ENCODE measurements at places on chromosomes 6 and 20.

DNA sequence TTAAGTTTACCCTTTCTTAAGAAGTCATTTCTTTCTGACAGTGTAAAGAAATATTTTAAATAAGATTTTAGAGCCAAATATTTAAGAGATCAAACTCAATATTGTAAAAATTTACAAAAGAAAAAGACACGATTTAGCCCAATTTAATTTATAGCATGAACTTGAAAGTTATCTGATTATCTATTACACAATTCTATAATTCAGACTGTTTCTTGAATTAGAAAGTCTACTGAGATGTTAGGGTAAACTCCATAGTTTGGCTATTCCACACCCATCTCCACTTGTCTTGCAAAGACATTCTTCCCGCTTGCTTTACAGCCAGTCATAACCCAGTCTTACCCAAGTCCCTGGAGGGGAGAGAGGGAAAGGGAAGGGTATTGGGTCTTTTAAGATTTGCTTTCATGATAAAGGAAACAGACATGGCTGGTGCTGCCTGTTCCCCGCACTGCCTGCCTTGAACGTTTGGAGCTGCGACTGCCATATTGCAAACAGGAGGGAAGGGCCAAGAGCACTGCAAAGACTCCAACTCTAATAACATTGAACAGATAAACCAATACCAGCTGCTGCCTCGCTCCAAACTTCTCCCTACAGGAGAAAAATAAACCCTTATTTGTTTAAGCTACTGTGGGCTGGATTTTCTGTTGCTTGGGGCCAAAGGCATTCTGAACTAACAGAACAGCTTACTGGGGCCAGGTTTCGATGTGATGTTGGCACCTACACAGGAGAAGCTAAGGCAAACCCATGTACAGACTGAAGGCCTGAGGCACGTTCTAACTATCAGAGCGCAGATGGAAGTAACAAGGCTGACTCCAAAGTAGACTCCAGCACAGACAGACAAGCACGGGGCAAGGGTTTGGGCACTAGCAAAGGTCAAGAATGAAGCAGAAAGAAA is 552.3 kb upstream of the JARID2 start:
- DNase-seq, result no peak

DNA sequence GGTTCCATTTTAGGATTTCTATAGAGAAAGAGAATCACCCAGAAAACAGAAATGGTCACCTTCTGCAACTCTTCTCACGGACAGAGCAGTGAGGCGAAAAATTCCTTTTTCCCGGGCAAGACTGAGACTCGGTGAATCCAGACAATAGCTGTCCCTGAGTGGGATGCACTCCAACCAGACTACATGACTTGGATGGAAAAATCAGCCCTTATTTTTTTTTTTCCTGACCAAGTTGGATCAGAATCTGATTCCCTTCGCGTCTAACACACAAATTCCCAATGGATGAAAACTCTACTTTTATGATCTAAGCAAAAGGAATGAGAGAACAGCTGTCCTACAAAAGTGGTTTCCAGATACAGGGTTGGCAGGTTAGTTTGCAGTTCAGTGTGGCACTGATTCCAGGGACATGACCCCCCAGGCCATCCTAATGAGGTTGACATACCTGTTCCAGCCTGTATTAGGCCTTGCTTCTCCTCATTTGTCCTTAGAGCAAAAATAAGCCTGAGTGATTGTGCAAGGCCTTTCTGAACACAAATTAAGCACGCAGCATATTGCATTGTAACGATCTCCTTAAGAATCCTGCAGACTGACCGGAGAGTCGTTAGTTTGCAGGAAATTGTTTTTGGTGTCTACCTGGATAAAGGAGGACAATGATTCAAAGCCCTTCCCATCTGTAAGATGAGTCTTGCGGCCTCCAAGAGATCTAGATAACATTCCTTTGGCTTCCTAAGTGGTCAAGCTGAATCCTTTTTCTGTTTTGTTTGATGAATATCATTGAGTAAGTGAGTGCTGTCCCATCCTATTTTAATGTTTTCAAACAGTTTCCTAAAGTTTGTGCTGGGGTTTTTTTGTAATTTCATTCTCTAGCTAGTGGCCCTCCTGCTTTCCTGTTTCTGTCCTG is 1.5 kb upstream of the NEDD9 start:
- DNase-seq, result no peak

- no peak for DNase-seq
Measured at GRCh38 chr6:33967265-33967767, 163.5 kb upstream of the MLN start.

DNA sequence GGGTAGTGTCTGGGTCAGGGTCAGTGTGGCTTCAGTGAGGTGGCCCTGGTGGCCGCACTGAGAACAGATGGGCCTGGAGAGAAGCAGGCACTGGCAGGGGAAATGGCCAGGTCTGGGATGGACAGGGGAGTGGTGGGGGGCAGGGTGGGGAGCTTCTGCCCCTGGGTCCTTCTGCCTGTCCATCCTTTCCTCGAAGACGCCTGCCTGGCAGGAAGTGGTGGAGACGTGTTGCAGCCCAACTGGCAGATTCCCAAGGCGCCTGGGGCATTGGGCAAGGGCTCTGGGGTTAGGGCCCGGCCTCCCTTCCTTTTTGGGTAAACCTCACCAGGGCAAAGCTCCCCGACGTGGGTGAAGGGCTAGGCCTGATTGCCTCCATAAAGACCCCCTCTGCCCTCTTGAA is 10.4 kb downstream of the SRC start:
- DNase-seq, result no peak

DNA sequence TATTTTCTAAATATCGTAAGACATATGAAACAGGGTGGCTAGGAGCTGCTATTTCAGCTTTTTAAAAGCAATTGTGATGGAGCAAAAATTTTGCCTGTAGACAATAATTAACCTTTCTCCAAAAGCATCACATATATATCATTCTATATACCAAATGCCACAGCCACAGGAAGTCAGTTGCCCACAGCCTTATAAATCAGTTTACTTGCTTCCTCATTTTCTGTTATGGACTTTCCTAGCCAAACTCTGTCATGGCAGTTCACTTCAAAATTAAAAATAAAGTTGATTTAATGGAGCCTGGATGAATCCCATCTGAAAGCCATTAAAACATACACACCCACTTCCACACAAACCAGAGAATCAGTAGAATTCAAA is 93.4 kb upstream of the NHSL1 start:
- DNase-seq, result no peak

All from activated CD4-positive, alpha-beta memory T cell treated with anti-CD3 and anti-CD28 coated beads, Interleukin-2, amount 10 ng/mL, durations not matched to agents 7 days and 5 days (primary cell).